Thyroid gland (tissue), 4 donors: ENCODE measurements at places on chromosomes 13 and 19.

DNA sequence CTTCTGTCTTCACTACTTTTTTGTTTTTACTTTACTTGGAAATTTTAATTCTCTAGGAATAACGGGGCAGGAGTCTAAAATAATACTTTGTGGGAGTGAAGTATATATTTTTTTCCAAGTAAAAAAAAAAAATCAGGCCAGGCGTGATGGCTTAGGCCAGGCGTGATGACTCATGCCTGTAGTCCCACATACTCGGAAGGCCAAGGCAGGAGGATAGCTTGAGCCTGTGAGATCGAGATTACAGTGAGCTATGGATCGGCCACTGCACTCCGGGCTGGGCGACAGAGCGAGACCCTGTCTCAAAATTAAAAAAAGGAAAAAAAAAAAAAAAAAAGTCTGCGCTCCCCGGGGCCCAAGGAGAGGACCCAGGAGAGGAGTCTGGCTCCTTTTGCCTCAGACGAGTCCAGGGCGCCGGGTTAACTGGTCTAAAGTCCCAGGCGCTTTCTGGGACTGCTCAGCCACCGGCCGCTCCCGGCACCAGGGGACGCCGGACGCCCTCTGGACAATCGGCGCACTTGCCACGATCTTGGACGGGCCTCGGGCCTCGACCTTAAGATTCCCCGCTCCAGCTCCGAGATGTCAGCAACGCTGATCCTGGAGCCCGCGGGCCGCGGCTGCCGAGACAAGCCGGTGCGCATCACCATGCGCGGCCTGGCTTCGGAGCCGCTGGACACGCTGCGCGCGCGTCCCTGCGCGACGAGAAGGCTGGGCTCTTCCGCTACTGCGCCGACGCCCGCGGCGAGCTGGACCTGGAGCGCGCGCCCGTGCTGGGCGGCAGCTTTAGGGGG is 2.7 kb upstream of the ZFP82 start:
- peak; percentile 30 for DNase-seq

DNA sequence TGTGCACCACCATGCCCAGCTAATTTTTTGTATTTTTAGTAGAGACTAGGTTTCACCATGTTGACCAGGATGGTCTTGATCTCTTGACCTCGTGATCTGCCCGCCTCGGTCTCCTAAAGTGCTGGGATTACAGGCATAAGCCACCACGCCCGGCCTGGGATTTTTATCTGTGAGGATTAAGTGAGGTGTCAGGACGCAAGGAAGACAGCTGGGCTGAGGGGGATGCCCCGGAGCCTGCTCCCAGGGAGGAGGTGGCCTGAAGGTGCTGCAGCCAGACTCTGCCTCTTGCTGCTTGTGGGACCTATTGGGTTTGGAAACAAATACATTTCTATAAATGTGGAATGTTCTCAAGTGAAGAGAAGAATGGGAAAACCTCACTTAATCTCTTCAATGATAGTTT is 131.6 kb downstream of the OLFM4 start:
- DNase-seq: no peak

DNA sequence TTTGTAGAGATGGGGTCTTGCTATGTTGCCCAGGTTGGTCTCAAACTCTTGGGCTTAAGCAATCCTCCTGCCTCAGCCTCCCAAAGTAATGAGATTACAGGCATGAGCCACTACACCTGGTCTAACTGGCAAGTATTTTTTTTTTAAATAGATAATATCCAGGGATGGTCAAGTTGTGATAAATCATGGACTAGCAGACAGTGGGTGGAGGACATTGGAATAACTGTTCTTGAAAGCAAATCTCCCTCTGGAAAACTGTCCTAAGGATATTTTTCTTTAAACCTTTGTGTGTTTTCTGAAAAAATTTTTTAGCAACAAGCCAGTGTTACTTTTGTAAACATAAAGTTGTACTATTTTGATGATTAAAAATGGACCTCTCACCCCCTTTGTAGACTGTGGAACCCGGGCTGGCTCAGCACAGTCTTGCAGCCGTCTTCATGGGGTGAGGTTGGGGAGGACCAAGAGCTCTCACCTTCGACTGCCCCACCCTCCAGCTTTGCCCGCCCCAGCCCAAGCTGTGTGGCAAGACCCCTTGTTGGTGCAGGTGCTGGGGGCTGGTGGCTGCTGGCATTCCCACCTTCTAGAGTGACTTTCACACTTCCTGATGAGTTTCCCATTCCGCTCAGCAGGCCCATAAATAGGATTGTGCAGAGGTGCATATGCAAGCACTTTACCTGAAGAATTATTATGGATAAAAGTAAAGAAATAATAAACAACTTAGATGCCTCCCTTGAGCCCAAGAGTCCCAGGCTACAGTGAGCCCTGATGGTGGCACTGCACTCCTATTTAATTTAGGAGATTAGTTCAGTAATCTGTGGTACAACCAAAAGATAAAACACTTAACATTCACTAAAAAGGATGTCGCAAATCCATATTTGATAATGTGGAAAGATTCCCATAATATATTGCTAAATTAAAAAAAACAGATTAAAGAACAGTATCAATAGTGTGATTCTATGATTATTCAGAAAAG is 107.3 kb downstream of the GADD45B start:
- DNase-seq: no peak

- no peak for DNase-seq
Observed at GRCh38 chr13:32881074-32881776, 135.0 kb upstream of the KL start.

- DNase-seq: no peak
Observed at GRCh38 chr13:45310341-45311131, 30.4 kb downstream of the TPT1 start.

DNA sequence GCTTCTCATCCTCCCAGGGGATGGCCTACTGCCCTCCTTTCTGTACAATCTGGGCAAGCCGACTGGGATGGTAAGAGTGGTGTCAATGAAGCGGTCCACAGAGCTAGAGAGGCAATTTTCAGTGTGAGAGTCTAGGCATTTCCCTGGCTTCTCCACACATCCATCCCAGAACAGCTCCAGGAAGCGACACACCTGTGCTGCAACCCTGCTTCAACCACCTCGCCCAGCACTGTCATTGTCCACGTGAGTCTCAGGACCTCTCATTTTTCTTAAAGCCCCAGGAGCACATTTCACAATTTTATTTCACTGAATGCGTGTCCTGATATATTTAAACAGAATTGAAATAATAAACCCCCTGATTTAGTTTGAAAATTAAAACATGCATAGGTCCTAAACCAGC is 15.5 kb upstream of the UBL3 start:
- DNase-seq: no peak

DNA sequence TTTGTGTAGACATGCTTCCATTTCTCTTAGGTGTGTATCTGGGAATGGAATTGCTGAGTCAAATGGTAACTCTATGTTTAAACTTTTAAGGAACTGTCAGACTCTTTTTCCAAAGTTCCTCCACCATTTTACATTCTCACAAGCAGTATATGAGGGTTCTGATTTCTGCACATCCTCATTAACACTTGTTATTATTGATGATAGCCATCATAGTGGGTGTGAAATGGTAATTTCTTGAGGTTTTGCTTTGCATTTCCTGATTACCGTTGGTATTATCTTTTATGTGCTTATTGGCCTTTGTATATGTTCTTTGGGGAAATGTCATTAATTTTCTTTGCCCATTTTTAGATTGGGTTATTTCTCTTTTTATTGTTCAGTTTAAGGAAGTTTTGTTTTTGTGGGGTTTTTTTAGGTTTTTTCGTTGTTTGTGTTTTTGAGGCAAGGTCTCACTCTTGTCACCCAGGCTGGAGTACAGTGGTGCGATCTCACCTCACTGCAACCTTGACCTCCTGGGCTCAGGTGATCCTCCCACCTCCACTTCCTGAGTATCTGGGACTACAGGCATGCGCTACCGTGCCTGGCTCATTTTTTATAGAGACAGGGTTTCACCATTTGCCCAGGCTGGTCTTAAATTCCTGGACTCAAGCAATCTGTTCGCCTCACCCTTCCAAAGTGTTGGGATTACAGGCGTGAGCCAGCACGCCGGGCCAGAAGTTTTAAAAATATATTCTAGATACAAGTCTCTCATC is 34.3 kb downstream of the NAA16 start:
- DNase-seq: no peak

DNA sequence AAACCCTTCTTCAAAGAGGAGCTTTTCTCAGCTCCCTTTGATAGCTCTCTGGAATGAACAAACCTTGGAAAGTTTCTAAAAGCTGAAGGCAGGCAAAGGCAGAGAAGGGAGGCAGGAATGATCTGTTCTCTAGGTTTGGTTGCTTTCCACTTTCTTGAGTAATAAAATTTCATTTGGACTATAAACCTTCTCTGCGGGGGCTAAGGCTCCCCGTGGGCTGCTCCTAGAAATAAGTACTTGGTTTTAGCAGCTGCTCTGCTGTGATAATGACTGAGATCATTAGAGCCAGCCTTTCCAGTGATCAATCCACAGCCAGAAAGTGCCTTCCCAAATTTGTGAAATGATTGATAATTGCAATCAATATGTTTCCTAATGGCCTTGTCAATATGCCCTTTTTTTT is 183.8 kb upstream of the HTR2A start:
- DNase-seq: no peak

DNA sequence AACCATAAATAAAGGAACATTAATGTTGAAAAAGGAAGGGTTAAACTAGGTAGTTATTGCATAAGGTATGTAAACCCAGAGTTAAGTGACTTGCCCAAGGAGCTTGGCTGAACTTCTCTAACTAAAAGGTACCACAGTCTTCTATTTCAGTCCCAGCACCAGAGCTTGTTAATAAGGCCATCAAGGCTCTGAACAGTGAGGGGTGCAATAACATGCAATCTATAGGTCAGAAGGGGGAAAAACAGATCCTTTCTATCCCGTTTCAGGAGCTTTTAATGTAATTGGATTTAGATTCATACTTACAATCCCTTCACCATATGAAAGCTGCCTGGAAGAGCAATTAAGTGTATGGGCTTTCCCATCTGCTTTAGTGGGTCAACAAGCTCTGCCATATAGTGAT is 441.5 kb upstream of the SPRY2 start:
- DNase-seq: no peak

GRCh38 chr13:103852036-103852435 is 785.8 kb upstream of the SLC10A2 start:
- DNase-seq: no peak
